ENCODE measurements at places on chromosomes 6 and 20. TPM values are rescaled to one million over a fixed set of nuclear protein-coding genes. Genes with fewer than 3 reads are reported as not detected.

Gene PAX1
- not detected for total RNA-seq

Gene HDGFL1
- total RNA-seq, result not detected

DNA sequence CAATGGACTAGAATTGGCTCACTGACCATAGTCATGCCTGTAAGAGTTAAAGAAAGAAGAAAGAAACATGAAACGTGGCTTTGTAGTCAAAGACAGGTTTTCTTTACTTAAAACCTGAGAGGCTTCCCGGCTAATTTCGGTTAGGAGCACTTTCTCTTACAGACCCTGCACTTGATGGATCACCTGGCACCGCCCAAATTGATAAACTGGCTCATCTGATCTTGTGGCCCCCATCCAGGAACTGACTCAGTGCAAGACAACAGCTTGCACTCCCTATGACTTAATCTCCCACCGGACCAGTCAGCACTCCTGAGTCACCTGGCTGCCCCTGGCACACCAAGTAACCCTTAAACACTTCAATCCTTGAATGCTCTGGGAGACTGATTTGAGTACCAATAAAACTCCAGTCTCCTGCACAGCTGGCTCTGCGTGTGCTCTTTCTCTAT lies 12.3 kb downstream of the TMEM14B start:
- peak overlapping the region; percentile 82 for H3K27ac ChIP-seq
- H3K4me3 ChIP-seq, result no peak overlapping the region
- DNase-seq, result peak; percentile 88
- peaks cover 24% of the 10 kb centered on the region for H3K4me1 ChIP-seq
- 0 out of 2 replicates have a peak, but pooled peaks cover 4% of the 10 kb centered on the region for H3K36me3 ChIP-seq
- no peaks in the 10 kb centered on the region for H3K27me3 ChIP-seq

DNA sequence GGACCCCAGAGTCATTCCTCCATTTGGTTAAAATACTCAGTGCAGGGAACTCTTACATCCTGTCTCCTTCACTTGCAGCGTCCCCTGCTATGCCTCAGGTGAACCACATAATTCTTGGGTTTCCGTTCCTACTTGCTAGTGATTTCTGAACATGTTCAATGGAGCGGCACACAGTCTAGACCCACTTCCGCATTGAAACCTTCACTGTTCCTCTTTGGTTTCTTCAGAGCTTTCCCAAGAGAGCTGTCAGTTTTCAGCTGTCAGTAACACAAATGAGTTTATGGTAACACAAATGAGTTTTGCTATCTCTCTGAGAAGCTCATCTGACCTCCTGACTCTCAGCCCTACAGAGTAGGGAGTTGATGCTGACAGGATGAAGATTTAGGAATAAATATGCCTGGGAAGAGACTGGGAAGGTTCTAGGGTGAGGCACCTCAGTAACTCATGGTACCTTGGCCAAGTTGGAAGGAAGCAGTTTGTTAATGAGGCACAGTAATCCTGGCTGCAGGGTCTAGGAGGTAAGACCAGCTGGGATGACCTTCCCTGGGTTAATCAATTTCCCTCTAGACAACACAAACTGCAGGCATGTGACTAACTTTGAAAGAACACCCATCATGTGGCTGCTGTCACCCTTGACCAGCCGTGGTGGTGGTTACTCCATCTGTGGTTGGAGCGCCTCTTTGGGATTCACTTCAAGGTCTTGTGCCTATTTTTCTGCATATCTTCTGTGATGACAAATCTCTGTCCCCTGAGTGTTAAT lies 5.4 kb downstream of the SYS1 start:
- no peak overlapping the region for H3K4me3 ChIP-seq
- peaks cover 5% of the 10 kb centered on the region for H3K4me1 ChIP-seq
- no peak overlapping the region for H3K27ac ChIP-seq
- no peaks in the 10 kb centered on the region for H3K27me3 ChIP-seq
- no peaks in the 10 kb centered on the region for H3K36me3 ChIP-seq

Gene GABRR1
- total RNA-seq, result not detected
